ENCODE measurements at places on chromosomes 1 and 21. TPM values are rescaled to one million over a fixed set of nuclear protein-coding genes. Genes with fewer than 3 reads are reported as not detected.

Gene LHX8
- total RNA-seq: not detected

- DNase-seq: no peak
Observed at GRCh38 chr1:113416496-113416895, 26.2 kb downstream of the MAGI3 start.

GRCh38 chr21:45309069-45309986, 21.6 kb upstream of the POFUT2 start:
- peak; percentile 73 for DNase-seq

- peak; percentile 29 for DNase-seq
Observed at GRCh38 chr1:15028102-15028501, 125.4 kb upstream of the TMEM51 start.

Data from uterus (tissue), 4 donors.